ENCODE measurements at places on chromosomes 6 and 20. TPM values are rescaled to one million over a fixed set of nuclear protein-coding genes. Genes with fewer than 3 reads are reported as not detected.

Gene MYCT1
- total RNA-seq = not detected

- DNase-seq = no peak
These were observed 35.4 kb upstream of the SYNCRIP start for GRCh38 chr6:85678026-85678601.

Gene TTI1
- total RNA-seq = 16.1 TPM

DNA sequence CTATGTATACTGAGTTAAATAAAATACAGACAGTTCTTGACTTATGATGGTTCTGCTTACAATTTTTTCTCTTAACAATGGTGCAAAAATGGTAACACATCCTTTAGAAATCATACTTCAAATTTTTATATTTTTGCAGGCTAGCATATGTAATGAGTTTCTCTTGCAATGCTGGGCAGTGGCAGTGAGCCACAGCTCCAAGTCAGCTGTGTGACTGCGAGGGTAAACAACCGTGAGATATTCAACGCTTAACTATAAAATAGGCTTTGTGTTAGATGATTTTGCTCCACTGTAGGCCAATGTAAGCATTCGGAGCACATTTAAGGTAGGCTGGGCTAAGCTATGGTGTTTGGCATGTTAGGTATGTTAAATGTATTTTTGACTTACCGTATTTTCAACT lies 136.1 kb downstream of the PLCB4 start:
- DNase-seq = no peak

Gene IFNGR1
- 73.6 TPM for total RNA-seq

DNA sequence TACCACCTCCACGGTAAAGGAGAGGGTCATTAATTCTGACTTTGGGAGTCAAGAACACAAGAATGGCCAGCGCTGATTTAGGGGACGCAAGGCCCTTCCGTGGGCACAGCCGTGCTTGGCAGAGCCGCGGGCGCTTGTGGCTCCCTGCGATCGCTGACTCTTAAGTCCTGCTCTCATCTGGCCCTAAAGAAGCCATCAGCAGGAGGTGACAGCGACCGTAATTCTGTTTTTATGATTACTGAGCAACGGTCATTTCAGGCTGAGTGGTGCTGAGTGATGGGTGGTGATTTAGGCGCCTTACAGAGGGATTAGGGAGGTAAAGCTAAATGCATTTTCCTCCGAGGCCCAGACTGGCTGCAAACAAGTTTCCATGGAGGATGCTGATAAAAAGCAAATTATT lies 364.6 kb upstream of the SULF2 start:
- DNase-seq = no peak

- no peak for DNase-seq
These were observed 41.1 kb upstream of the PREP start for GRCh38 chr6:105443941-105444340.

DNA sequence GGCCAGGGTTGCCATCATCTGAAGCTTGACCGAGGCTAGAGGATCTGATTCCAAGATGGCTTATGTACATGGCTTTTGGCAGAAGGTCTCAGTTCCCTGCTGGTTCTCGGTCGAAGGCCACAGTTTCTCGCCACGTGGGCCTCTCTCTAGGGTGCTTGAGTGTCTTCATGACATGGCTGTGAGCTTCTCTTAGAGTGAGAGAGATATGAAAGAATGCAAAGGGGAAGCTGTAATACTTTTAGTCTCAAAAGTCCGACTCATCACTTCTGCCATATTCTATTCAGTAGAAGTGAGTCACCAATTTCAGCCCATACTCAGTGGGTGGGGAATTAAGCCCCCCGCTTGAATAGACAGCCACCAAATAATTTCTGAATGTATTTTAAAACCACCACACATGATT lies 94.2 kb downstream of the UTRN start:
- DNase-seq = peak; percentile 31

DNA sequence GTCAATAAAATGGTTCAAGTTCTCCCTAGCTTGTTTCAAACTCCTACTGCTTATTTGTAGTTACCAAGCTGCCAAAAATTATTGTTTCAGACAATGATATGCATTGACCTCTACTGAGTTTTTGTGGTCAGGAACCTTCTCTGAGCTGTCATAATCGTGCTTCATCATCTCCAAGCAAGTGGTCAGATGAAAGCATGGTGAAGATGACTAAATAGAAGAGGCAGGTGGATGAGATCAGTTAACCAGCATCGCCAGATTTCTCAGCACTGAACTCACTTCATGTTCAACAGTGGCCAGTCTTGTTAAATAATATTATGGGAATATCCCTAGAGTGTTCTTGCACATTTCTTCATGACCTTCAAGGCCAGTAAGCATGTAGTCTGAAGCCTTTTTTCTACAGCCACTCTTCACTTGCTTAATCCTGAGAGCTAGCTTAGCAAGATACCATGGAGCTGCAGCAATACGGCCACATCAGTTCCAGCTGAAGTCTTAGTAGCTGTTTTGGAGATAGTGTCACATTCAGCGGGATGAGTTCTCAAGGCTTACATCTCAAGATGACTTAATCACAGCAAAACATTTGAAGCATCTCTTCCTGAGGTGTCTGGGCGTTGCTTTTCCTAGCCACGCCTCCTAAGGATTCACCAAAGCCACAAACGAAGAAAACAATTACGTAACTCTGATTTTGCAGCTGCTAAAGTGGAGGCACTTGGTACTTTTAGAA lies 101.6 kb upstream of the TMEM30A start:
- no peak for DNase-seq

DNA sequence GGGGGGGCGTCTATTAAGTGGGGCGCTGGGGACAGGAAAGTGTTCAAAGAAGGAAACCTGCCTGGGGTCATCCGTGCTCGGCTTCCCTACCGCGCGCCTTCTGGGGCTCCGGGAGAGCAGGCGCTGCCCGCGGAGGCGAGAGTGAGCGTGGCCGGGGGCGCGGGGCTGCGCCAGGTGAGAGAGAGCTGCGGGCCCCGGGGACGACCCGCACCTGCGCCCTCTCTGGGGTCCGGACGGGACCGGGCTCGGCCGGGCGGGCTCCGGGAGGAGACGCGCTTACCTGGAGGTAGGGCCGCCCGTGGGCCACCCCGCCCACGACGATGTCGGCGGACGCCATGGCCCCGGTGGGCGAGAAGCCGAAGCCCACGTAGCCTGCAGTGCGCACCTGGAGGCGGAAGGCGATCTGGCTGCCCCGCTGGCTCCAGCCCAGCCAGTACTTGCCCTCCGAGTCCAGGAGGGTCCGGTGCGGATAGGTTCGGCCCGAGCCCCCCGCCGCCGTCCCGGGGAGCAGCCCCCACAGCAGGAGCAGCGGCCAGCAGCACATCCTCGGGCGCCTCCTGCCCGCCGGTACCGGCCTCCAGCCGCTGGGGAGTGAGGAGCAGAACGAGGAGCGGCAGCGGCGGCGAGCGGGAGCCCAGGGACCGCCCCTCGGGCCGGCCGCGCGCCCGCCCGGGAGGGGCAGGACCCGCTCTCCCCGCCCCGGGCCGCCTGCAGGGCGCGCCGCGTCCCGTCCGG lies at the start of gene MOXD1:
Gene MOXD1, minus strand, starts transcription at position 593 of the 735 bp plus-strand sequence. Its CDS starts 49 bp downstream, at position 544.
- peak; percentile 49 for DNase-seq

Gene C6orf15
- total RNA-seq = not detected

Gene PTPRK
- 24.5 TPM for total RNA-seq

- no peak for DNase-seq
These were observed 1.8 kb downstream of the GSTA4 start for GRCh38 chr6:52992980-52993920.

DNA sequence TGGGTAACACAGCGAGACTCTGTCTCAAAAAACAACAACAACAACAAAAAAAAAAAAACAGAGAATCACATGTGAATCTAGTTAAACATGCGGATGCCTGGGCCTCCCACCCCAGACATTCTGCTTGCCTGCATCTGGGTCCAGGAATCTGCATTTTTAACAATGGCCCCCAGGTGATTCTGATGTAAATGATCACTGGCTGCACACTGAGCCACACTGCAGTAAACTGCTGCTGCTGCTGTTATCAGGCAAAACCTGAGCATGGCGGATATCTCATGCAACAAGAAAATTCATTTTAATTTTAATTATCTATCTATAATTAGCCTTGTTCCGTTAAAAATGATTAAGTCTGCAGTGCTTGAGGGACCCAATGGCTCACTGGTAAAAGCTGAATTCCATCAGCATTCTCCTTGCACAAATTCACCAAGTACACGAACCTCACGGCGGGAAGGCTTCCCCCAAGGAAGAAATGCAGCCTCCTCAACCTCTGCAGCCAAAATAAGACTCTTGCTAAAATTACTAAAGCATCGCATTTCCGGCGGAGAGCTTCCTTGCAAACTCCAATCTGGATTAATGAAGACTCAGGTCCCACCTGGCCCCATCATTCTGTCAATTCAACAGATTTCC lies 81.6 kb upstream of the SNX9 start:
- no peak for DNase-seq

Gene LAMA2
- total RNA-seq = 3.3 TPM

Gene BTBD3
- total RNA-seq = 26.4 TPM

DNA sequence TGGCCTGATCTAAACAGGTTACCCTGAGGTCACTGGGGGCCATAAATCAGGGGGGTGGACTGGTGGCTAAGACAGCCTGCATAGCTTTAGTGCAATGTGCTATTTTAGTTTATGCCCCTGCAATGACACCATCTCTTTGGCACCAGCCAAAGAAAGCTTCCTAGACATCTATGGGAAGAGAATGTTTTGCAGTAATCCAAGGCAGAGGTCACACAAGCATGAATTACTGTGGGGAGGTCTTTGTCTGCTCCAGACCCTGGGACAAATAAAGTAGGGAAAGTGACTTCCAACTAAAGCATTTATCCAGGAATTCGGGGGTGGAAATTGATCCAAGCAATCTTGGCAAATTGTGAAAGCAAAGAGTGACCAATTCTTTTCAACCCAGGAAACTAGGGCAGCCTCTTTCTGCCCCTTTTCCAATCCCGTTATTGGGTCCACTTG lies 5.3 kb downstream of the RIPOR2 start:
- DNase-seq = peak; percentile 19

GRCh38 chr6:53854843-53855567 lies 60.2 kb downstream of the LRRC1 start:
- no peak for DNase-seq

Gene VGLL2
- not detected for total RNA-seq

Gene FAM217B
- total RNA-seq = 3.8 TPM

DNA sequence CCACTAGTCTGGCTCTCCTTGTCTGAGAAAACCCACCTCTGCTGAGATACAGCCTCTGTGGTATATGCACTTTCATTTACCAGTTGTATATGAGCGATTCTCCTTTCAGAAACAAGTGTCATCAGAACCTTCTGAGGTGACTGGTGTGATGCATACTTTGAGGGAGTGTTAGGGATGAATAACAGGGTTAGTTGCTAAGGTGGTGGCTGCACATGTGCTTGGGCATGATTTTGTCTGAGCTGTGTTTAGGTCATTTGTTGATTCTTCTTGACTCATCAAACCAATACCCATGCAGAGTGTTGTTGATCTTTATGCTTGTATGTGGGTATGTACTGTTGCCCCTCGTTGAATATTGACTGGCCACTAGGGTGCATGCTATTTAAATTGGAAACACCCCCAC lies 25.7 kb downstream of the DTD1 start:
- DNase-seq = no peak

DNA sequence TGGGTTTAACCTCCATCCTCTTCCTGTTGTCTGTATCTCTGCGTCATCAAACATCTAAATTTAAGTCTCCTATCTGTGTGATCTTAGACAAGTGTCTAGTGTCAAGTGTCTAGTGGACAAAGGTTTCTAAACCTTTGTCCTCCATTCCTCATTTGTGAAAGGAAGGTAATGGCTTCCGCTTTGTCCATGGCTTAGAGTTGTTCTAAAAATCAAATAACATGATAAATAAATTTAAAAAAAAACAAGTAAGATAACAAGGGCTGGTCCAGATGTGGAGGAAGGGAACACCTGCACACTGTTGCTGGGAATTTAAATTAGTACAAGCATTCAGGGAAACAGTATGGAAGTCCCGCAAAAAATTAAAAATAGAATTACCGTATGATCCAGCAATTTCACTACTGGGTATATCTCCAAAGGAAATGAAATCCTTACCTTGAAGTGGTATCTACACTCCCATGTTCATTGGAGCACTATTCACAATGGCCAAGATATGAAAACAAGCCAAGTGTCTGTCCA lies 17.6 kb upstream of the SERPINB1 start:
- DNase-seq = no peak

Gene GNAS-AS1
- total RNA-seq = not detected

GRCh38 chr6:157449610-157450009 lies 68.6 kb downstream of the ZDHHC14 start:
- DNase-seq = no peak

DNA sequence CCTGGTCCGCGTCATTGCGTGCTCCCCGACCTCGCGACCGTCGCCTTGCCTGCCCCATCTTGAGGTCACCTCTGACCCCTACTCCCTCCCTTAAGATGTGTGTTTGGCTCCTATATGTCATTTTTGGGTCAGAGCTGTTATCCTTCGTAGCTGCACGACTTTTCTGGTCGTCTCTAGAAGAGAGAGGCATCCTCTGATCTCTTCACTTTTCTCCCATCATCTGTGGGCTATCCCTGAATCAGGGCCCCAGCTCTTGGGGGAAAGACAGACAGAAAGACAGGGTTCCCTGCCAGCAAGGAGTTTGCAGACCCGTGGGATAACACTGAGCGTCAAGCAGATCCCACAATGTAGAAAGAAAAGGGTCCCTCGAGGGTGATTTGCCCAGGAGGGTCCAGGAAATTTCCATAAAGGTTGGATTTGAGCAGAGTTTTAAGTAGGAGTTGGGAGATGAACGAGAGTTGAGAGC lies 555 bp downstream of the FAM120B start:
- DNase-seq = no peak

All from SJSA1 (cell line).